Muscle of leg (tissue), 16 donors: ENCODE measurements at places on chromosomes 7 and 10. TPM values are rescaled to one million over a fixed set of nuclear protein-coding genes. Genes with fewer than 3 reads are reported as not detected.
A peak's percentile ranks its signal among the peaks of the same experiment; 100 is the strongest.

GRCh38 chr7:91212582-91212981 lies 51.7 kb upstream of the FZD1 start:
- H3K4me3 ChIP-seq = no peak overlapping the region
- DNase-seq = no peak
- peaks cover 2% of the 10 kb centered on the region for H3K36me3 ChIP-seq
- H3K27ac ChIP-seq = no peak overlapping the region
- H3K27me3 ChIP-seq = no peaks in the 10 kb centered on the region
- no peaks in the 10 kb centered on the region for H3K4me1 ChIP-seq

- no peaks in the 10 kb centered on the region for H3K36me3 ChIP-seq
- H3K27me3 ChIP-seq = peaks cover 2% of the 10 kb centered on the region
- H3K4me3 ChIP-seq = no peak overlapping the region
- no peak overlapping the region for H3K27ac ChIP-seq
- peak; percentile 57 for DNase-seq
Measured at GRCh38 chr7:45457591-45457990, 116.6 kb upstream of the ADCY1 start.

- H3K27ac ChIP-seq = no peak overlapping the region
- H3K27me3 ChIP-seq = no peaks in the 10 kb centered on the region
- no peak for DNase-seq
Measured at GRCh38 chr10:47408606-47409005, 24.5 kb upstream of the ZNF488 start.

DNA sequence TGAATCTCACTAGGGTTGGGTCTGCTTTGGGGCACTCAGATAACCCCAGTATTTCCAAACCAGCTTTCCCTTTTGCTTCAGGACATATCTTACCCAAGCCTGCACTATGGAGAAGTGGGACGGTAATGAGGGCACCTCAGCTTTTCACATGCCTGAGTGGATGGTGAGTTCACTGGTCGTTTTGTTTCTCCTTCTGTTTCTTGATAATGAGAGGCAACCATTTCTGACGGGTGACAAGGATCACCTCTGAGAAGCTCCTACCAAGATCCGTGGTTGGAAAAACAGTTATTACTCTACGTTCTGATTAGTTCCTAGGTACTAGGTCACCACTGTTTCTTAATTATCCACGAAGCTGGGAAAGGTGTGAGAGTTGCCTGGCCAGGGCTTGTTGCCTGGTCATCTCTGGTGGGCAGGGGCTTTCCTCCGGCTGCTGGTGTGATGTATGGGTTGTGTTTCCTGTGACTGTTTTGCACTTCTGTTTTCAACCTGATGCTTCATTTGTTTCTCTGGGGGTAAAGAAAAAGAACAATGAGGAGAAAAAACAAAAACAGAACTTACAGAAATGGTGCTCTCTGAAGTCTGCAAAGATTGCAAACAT lies 65.7 kb upstream of the STRIP2 start:
- no peak overlapping the region for H3K27ac ChIP-seq
- H3K36me3 ChIP-seq = no peaks in the 10 kb centered on the region
- no peaks in the 10 kb centered on the region for H3K27me3 ChIP-seq
- H3K4me1 ChIP-seq = peaks cover 7% of the 10 kb centered on the region

DNA sequence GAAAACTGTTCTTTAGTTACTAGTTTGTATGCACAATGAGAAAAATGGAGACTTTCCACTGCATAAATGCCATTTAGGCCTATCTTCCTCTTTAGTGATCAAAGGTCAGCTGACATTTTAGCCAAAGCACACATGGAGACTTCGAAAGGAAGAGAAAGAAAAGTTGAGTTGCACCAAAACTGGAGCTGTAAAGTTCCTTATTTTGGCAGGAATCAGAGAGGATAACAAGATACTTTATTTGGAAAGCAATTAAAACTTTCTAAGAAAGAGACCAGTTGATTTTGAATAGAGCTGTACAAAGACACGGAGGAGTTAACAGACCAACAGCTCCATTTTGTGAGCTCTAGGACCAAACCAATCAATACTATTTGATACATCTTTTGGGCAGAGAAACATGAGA lies 14.2 kb downstream of the ENTPD7 start:
- H3K27ac ChIP-seq = no peak overlapping the region
- H3K4me3 ChIP-seq = no peak overlapping the region
- H3K4me1 ChIP-seq = no peaks in the 10 kb centered on the region
- H3K36me3 ChIP-seq = no peaks in the 10 kb centered on the region
- DNase-seq = no peak

- H3K4me1 ChIP-seq = peaks cover 55% of the 10 kb centered on the region
- no peaks in the 10 kb centered on the region for H3K27me3 ChIP-seq
- H3K36me3 ChIP-seq = no peaks in the 10 kb centered on the region
- no peak overlapping the region for H3K4me3 ChIP-seq
Measured at GRCh38 chr7:36280840-36281812, 108.5 kb upstream of the ANLN start.

DNA sequence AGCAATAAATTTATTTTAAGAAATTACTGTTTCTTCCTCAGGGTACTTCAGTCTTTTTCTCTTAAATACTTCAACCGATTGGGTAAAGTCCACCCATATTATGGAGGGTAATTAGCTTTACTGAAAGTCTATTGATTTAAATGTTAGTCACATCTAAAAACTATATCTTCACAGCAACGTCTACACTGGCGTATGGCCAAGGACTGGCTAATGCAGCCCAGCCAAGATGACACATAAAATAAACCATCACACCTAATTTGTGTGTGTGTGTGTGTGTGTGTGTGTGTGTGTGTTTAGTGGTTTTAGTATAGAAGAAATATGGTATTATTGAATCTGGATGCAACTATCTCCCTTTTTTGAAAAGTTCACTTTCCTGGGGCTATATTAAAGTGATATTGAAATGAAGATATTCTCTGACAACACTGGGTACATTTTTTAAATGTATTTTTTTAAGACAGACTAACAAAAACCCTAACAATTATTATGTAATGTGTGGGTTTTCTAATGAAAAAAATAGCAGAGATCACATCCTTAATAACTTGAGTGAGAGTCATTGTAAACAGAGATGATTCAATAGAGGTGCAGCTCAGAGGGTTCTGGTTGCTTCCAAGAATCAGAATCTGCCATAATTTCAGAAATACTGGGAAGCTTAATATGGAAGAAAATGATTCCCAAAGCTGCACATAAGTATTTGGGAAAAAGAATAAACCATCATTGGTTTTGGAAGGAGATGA lies 584.2 kb upstream of the MBL2 start:
- no peaks in the 10 kb centered on the region for H3K36me3 ChIP-seq
- no peak for DNase-seq
- no peak overlapping the region for H3K27ac ChIP-seq
- no peaks in the 10 kb centered on the region for H3K4me1 ChIP-seq

GRCh38 chr10:101614663-101615524 lies 26.8 kb downstream of the DPCD start:
- peaks cover 64% of the 10 kb centered on the region for H3K36me3 ChIP-seq
- no peaks in the 10 kb centered on the region for H3K27me3 ChIP-seq
- no peaks in the 10 kb centered on the region for H3K4me1 ChIP-seq
- no peak for DNase-seq
- H3K4me3 ChIP-seq = no peak overlapping the region
- H3K27ac ChIP-seq = no peak overlapping the region

Gene NANOS1
- 3.7 TPM for total RNA-seq

Gene NUDT5
- total RNA-seq = 24.2 TPM

Gene DYDC2
- total RNA-seq = 0.04 TPM
